Right lung (tissue), 10 donors: ENCODE measurements at places on chromosomes 11 and 22. TPM values are rescaled to one million over a fixed set of nuclear protein-coding genes. Genes with fewer than 3 reads are reported as not detected.

GRCh38 chr11:128828350-128828749 is 38.7 kb downstream of the KCNJ1 start:
- DNase-seq, result no peak

DNA sequence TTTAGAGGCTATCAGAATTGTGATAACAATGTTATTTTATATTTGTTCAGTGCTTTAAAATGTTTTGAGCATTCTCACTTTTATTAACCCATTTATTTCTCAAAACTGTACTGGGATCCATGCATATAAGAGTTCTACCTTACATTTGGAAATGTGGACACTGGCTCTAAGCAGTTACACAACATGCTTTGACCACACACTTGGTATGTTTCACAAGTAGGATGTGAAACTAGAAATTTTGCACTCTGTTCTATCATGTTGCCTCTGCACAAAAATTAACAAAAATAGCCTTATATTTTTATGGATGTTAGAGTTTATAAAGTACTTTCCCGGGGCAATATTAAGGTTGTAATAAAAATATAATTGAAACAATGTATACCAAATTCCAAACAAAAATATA is 126.9 kb upstream of the CHORDC1 start:
- no peak for DNase-seq

DNA sequence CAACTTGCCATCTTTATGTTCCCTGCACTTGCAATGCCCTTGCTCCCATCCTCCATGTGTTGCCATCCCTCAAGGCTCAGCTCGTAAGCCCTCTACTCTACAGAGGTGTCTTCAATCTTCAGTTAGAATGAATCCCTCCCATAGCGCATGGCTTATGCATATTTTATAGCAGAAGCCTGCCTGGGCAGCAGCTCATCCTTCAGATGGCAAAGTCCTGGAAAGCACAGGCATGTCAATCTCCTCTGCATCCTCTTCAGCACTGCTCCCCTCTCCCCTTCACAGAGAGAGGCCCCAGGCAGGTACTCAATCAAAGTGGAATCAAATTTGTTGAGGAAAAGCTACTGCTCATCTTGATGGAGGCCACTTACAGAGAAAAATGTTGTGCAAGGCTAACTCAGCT is 31.1 kb upstream of the ABCC8 start:
- no peak for DNase-seq

DNA sequence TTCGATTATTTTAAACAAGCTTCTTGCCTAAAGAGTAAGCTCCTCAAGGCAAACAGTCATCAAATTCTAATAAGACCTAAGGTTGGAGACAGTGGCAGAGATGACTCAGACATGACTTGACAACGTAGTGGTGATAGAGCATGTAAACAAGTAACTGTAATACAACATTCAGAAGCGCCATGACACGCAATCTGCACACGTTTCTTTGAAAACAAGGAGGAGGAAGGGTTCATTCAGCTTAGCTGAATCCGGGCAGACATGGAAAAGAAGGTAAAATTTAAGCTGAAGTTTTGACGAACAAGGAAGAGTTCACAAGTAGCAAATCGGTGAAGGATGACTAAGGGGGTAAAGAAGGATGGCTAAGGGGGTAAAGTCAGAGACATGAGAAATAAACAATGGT is 152.4 kb upstream of the ZC3H12C start:
- no peak for DNase-seq

DNA sequence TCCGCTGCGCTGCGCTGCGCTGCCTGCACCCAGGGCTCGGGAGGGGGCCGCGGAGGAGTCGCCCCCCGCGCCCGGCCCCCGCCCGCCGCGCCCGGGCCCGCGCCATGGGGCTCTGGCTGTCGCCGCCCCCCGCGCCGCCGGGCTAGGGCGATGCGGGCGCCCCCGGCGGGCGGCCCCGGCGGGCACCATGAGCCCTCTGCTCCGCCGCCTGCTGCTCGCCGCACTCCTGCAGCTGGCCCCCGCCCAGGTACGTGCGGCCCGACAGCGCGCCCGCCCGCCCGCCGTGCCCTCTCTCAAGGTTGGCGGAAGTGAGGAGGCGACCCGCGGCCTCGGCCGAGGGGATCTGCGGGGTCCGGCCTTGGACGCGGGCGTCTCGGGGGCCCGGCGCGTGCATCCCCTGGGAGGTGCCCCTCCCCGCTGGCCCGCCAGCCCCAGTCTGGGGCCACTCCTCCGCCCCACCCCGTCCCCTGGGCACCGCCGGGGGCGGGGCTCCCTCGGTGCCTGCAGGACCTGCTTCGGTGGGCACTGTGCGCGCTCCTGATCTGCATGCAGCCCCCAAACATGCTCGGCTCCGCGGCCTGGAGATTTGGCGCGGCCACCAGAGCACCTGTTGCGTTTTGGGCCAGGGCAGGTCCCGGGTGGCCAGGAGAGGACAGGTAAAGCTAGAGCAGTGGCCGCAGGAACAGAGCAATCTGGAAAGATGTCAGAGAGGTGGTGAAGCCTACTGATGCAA is 429 bp downstream of the VEGFB start:
- DNase-seq, result no peak

ANO9 gene
- polyA plus RNA-seq, result 9.0 TPM

DNA sequence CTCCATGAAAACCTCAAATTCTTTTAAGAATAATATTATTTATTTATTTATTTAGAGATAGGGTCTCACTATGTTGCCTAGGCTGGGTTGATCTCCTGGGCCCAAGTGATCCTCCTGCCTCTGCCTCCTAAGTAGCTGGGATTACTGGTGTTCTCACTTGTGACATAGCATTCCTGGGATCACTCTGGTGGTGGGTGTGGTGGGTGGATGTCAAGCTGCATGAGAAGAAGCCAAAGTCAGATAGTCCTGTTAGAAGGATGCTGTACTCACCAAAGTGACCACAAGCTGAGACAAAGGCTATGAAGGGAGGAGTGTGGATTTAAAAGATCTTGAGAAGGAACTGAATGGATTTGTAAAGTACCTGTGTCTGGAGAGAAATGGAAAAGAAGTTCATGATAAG is 87.9 kb upstream of the SPON1 start:
- DNase-seq, result no peak

DNA sequence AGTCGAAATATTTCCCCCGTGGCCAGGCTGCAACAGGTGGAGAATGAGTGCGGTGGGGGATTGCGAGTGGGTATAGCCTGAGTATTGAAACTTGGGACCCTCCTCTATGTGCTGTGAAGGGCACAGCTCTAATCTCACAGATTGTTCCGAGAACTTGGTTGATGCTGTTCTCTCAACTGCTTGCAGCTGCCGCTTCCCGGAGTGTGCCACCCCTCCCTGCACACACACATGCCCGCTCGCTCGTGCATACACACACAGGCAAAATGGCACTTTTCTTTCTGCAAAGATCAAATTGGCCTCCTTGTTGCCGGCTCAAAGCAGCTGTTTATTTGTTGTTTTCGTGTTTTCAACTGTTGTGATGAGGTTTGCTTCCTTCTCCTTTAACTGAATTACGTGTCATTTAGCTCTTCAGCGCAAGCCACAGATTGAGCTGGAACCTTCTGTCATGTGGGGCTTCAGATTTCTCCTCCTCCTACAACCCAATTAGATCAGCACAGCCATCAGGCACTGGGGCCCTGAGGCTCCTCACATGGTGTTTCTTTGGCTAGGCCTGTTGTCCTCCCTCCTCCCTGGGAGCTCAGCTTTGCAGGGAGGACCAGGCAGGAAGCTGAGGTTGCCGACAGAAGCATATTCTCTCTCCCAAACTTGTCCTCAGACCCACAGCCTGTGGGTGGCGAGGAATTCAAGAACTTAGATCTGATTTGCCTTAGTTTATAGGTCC is 13.9 kb upstream of the B3GAT1 start:
- no peak for DNase-seq
